ENCODE measurements at places on chromosomes 6 and 20.

DNA sequence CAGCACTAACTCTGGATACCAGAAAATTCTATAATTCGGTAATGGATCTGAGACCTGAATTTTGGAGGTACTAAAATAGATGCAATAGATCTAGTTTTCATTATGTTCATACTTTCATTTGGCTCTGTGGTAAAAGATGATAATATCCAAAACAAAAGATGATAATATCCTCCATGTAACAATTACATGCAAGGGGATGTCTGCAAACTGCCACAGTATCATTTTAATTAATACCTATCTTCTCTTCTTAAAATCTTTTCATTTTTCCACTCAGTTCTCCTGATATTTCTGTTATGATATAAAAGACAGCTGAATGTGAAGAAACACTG lies 15.6 kb downstream of the BTN2A1 start:
- DNase-seq: no peak

- no peak for DNase-seq
Measured at GRCh38 chr20:17488916-17489600, 42.1 kb downstream of the BFSP1 start.

GRCh38 chr20:25571240-25571639 lies 14.1 kb downstream of the NINL start:
- no peak for DNase-seq

DNA sequence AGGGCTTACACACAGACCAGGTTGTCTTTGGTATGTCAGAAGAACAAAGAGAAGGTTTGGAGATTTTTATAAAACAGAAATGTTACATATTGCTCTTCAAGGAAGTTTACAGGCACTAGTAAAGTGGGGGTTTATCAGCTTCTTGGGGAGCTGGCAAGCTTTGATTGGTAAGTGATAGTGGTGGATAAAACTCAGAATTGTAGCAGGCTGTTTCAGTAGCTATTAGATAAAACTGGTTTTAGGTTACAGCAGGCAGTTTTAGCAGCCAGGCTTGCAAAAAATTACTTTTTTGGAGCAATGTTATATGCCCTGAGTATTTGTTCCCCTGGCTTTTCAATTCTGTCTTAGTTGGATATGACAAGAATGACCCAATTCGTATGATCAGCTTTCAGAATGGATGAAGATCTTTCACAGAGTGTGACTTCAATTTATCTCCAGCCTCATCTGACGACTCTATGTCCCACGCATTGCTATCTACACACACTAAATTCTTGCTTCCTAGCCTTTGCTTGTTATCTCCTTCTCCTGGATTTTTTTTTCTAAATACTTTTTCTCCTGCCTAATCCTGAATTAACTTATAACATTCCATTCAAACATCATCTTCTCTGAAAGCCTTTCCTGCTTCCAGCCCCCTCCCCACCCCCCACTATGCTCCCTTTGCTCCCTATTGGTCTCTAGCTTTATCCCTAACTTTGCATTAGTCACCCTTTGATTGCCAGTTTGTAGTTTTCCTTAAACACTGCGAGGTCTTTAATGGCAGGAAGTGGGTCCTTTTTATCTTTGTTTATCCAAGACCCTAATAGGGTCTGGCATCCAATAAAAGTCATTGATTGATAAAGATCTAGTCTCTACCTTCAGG lies 1.0 kb upstream of the TOMM34 start:
- no peak for DNase-seq

- DNase-seq: no peak
Measured at GRCh38 chr6:152091201-152091600, 283.7 kb downstream of the ESR1 start.

DNA sequence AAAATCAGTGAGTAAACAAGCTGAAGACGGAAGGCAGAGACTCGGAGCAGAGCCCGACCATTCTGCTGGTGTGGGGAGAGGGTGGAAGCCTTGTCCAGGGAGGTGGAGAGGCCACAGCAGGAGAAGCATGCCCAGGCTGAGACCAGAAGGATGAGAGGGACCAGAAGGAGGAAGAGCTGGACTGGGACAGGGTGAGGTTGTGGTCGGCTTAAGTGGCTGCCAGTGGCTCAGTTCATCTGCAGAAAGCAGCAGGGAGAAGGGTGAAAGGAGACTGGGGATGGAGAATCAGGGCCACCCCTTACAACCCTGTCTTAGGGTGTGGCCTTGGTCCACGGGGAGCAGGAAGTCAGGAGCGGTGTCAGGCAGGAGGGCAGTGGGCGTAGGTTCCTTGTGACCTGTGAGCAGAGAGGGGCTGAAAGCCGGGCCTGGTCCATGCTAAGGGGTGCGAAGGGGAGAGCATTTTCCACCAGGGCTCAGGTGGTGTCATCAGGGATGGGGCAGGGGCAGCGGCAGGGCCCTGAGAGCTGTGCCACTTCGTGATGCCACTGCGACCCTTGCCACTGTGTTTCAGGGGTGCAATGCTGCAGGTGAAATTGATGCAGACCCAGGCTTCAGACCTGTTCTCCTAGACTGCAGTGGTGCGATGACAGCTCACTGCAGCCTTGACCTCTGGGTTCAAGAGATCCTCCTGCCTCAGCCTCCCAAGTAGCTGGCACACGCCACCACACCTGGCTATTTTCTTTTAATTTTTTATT lies 81.1 kb downstream of the TTLL2 start:
- no peak for DNase-seq

DNA sequence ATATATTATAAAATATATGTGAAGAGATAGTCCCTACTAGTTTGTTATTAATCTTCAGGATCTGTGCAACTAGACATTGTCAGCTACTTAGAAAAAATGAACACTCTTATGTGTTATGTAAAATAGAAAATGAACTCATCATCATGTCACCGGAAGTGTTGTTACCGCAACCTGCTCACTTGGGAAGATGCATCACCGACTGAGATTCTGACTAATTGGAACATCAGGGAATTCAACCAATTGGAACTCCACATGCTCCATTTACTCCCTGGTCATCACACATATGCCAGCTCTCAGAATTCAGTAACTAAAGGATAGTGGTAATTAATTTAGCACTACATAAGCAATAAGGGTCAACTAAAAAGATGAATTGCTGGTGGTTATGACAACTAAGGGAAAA lies 16.7 kb upstream of the B3GAT2 start:
- DNase-seq: no peak

GRCh38 chr6:30875244-30876038 lies 8.9 kb upstream of the DDR1 start:
- no peak for DNase-seq

GRCh38 chr6:18561037-18561750 lies 174.0 kb downstream of the RNF144B start:
- DNase-seq: no peak

GRCh38 chr6:27081931-27082330 lies 165.6 kb upstream of the PRSS16 start:
- DNase-seq: no peak

DNA sequence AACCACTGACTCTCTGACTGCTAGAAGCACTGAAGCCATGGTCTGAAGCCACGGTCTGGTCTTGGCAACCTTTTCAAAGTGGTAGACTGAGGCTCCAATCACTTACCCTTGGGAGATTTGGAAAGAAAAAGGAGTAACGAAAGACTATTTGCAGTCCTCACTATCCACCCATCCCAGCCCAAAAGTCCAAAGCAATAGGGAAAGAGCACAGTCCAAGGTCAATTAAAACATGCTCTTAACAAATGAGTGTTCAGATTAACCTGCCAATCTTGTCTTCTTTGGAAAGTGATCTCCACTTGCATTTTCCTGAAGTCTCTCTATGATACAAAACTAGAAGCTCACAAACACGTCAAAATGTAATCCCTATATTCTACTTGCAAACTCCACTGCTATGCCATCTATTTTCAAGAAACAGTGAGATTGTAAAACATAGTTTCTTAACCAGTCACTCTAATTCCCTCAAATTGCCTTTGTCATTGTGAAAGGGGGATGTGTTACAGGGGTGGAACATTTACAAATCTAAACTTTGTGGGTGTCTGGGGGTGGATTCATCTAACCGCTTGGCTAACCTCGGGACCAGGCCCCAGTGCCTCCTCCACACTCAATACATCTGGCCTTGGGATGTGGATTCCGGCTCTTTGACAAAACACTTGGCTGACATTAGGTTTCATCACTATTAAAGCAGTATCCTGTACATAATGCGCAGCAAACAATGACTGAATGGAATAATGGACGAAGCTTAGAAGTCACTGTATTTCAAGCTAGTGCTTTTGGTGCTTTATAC lies 56.4 kb downstream of the B4GALT5 start:
- no peak for DNase-seq

- DNase-seq: no peak
Measured at GRCh38 chr6:29008089-29008488, 3.0 kb upstream of the ZNF311 start.

DNA sequence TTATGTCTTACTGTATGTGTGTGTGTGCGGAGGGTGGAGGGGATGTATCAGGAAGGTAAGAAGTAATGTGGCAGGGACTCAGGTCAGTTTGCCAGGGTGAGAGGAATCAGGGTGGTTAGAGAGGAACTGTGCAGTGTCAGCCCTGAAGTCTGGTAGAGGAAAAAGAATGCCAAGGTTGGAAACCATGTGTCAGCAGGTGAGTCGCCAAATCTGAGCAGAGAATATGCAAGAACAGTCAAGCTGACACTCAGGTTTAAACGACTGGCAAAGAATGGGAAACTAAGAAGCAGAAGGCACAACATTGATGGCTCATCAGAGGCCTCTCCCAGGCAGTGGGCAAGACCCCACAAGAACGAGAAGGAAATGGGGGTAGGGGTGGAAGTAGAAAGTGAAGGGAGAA lies 107.5 kb upstream of the TBX18 start:
- DNase-seq: no peak

- no peak for DNase-seq
Measured at GRCh38 chr6:169051371-169051770, 202.3 kb downstream of the THBS2 start.

GRCh38 chr6:47631797-47632196 lies 66.6 kb upstream of the ADGRF4 start:
- no peak for DNase-seq

DNA sequence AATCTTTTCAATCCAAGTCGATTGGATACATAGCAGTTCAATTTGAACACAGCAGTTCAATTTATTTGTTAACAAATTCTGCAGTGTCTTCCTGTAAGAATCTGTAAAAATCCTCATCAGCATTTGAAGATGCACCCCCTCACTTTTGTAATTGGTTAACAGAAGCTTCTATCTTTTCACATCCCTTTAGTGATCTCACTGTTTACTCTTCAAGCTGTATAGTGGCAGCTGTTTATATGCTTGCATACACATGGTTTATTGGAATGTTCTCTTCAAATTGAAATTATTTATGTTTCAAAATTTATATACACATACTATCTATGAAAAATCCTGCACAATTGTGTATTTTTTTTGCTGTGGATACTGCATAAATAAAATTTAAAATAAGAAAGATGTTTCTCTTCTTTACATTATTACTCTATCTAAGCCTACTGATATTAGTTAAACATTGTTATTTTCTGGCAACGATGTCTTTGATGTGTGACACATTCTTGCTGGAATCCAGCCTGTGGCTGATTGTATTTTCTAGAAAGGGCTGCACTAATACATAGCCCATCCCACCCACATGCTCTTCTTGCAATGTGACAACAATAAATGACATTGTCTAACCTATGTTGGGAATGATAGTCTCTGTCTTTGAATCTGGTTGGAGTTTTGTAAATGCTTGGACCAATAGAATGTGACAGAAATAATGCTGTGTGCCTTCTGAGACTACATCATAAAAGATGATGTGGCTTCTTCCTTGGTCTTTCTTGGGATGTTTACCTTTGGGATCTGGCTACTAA lies 573.0 kb downstream of the CD109 start:
- DNase-seq: no peak

GRCh38 chr6:122676146-122676545 lies 65.9 kb downstream of the PKIB start:
- DNase-seq: no peak

DNA sequence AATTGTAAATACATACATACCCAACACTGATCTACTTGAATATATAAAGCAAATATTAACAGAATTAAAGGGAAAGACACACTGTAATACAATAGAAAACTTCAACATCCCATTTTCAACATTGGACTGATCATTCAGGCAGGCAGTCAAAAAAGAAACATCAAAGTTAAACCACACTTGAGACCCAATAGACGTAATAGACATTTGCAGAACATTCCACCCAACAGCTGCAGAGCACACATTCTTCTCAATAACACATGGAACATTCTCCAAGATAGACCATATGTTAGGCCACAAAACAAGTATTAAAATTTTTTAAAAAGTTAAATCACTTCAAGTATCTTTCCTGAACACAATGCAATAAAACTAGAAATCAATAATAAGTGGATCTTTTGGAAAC lies 698.2 kb downstream of the COL12A1 start:
- DNase-seq: no peak

DNA sequence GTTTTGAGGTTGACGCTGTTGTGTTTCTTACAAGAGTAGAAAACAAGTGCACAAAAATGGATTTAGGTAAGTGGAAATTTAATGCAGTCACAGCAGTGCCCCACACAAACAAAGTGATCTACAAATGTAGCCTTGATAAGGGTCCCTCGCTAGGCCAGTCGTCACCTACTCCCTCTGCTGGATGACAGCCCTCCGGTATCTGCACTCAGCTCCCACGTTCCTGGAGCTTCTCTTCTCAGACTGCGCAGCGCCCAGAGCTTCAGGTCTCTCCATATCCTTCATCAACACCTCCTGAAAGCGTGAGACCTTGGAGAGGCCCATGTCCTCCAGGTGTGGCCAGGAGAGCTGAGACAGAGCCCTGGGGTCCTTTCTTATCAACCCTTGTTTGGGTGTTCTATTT lies 58.3 kb upstream of the MAP3K4 start:
- no peak for DNase-seq

DNA sequence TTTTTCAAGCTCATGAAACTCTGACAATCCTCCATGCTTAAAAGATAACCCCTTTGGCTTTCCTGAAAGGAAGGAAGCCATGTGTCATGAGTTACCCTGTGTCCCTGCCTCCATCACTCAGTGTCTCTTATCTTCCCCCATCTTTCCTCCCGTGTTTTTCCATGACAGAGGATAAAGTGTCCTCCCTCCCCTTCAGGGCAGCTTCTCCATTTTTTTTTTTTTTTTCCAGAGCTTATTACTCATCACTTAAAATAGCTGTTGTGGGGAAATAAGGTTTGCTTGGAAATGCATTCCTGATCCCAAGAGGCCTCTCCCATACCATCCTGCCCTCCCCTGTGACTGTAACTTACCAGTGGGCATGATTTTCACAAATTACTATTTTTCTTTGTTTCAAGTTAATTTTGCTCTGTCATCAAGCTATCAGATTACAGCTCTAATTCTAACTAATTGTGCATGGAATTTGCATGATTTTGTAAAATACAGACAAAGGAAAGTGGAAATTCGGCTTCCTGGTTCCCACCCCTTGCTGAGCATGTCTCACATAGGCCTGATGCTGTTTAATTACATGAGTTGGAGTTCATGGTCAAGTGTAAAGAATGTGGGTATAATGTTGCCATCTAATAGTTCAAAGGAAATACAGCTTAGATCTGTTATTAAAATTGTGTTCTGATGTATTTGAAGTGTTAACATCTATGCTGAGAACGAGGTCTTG lies 614.5 kb upstream of the FLRT3 start:
- DNase-seq: no peak

All from stimulated activated CD4-positive, alpha-beta T cell treated with anti-CD3 and anti-CD28 coated beads, Interleukin-12 subunit alpha, Interleukin-12 subunit beta, amount 100 ng/mL, for 48 hours (primary cell).